ENCODE measurements at places on chromosomes 2 and 18.

- DNase-seq = no peak
Observed at GRCh38 chr2:38658613-38659012, 7.3 kb upstream of the GALM start.

- DNase-seq = no peak
Observed at GRCh38 chr2:149099298-149099697, 60.8 kb downstream of the LYPD6B start.

- no peak for DNase-seq
Observed at GRCh38 chr18:48732767-48733424, 194.1 kb downstream of the CTIF start.

DNA sequence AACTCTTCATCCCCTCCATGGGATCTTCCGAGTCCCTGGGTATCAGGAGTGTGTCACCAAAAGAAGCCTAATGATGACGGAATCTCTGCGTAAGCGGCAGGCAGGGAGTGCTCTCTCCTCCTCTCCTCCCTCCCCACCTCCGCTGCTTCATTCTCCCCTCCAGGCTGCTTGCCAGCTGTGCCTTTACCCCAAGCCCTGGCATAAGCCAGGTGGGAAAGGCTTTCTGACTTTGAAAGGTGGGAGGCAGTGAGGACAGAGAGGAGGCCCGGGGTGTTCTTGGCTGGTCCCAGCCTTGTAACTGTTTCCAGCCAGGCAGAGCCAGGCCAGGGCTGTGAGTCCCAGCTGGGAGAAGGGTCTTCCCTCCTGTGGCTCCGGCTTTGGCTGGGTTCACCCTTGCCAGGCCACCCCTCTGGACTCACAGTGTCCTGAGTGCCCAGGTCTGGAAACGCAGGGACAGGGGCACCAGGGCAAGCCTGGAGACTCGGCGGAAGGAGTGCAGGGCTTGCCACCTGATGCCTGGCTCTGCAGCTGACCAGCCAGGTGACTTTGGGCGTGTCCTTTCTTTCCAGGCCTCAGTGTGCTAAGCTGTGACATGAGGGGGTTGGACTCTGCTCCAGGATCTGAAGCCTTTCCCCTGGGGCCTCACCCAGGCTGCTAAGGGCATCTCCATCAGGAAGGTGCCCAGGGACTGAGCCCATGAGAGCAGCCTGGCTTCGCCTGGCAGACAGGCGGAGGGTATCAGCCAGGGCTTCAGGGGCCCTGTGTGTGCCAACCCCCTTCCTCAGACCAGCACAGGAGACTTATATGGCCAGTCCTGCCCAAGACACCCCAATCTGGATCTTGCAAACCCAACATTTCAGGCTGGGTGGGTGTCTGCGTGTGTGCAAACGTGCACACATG lies 32.7 kb upstream of the HPCAL1 start:
- DNase-seq = no peak

DNA sequence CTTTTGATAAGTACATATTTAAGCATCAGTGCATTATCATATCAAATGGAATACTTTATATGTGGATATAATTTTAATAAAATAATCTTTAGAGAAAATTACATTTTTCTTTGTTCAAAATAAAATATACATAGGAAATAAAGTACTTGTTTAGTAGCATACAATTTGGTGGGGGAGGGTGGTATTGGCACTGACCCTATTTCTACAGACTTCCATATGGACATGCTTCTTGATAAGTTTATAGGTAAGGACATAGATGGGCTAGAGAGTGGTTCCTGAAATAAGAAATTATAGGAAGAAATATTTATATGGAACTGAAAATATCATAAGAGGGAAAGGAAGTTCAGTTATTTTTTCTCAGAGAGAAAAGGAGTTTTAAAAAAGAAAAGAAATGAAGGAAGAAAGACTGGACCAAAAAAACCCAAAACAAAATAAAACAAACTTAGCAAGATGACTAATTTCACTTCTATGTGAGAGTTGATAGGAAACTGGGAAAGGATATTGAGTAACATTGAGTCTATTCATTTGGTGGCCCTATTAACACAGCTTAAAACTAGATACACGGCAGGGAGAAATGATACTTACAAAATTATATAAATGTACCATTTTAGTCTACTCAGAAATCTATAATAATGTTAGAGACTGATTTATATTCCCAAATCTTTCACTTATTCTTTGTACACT lies 505.9 kb downstream of the ERBB4 start:
- no peak for DNase-seq

- DNase-seq = no peak
Observed at GRCh38 chr2:216508229-216508628, 9.6 kb downstream of the RPL37A start.

- no peak for DNase-seq
Observed at GRCh38 chr2:40090044-40090443, 311.0 kb upstream of the THUMPD2 start.

- DNase-seq = no peak
Observed at GRCh38 chr2:166485558-166486178, 8.4 kb downstream of the SCN7A start.

DNA sequence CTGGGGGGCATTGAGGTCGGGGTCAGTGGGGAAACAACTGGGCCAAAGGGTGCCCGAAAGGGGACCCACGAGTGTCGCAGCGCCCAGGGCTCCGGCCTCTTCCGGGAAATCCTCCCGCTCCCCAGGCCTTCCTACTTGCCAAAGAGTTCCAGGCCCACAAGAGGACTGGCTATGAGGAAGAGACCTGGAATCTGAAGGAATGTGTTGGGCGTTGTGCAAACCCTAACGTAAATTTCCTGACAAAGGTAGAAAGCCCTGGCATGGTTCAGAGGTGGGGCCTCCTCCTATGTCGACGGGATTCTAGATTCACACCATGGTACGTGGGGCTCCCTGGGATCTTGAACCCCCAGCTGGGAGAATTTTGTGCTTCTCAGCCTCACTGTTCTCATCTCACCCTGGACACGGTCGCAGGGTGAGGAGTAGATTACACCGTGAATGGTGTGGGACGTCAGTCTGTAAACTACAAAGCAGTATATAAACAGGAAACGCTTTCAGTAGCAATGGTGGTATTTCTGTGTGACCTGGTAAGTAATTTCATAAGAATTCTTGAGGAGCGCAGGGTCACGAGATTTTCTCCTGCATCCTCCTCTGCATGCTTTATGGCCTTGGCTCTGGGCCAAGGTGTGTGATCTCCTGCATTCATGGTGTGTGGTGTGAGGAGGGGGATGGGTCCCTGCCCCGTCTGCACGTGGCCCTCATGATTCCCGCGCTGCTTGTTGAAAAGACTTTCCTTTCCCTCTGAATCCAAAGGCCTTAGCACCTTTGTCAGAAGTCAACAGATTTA lies 868 bp downstream of the HSBP1L1 start:
- DNase-seq = peak; percentile 50

GRCh38 chr18:77099485-77100370 lies 32.9 kb downstream of the MBP start:
- peak; percentile 52 for DNase-seq

DNA sequence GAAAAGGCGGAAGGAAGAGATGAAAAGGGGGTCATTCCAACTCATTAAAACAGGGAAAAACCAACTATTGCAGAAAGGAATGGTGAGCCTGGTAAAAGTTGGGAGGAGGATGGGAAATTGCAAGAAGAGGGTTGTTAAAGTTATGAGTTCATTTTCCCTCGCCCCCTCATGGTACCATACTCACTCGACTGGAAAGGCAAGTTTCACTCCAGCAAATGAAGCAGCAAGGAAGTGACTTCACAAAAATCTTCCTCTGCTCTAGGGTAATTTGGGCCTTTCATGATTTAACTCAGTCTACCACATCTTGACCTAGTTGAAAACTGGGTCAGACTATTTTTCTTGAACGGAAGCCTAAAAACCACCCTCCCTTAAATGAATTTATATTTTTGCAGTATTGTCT lies 22.8 kb upstream of the DAW1 start:
- DNase-seq = no peak

GRCh38 chr2:149562324-149562723 lies 25.3 kb downstream of the MMADHC start:
- DNase-seq = no peak

GRCh38 chr18:34841891-34842290 lies 131.8 kb downstream of the DTNA start:
- no peak for DNase-seq

DNA sequence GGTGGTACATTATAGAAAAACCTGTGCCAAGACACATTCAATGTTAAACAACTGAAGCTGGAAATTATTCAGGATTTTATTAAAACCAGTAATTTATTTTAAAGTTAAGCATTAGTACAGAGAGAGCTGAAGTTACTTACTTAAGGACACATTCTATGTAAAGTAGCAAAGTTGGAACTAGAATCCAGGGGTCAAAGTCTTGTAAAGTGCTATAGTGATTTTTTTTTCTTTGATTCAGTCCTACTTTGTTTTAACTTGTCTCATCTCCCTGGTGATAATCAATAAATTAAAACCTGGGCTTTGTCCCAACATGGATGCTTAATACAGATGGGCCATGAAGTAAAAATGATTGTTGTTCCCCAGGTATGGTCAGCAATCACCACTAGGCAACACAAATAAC lies 1271.8 kb upstream of the CHAC2 start:
- no peak for DNase-seq

DNA sequence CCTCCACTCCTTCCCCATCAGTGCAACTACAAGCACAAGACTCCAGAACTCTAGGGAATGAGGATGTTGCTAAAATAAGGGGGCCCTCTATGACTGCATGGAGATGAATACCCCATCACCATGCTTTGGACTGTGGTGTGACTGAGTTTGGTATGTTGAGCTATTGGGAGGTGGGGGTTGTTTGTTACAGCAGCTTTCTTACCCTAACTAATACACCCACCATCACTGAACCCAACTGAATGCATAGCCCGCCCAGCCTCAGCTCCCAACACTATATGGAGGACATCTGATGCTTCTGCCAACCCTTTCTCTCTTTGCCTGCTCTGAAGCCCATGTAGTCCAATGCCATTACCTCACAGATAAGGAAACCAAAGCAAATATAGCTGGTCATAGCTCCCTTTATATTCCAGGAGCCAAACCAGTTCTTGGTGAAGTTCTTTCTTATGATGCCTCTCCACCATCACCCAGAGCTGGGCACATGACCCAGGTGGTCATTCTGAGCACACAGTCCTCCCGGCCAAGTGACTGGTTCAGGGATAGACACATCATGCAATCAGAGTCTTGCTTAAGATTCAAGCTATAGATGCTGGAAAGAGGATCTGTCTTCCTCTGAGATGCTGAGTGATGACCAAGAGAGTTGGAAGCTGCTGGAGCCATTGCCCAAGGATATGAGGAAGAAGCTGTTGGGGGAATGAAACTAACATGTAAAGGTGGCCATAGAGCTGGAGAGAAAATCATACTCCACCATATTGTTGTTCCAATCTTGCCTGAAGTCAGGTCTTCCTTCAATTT lies 155.6 kb upstream of the HAAO start:
- DNase-seq = no peak

GRCh38 chr2:66346231-66346664 lies 88.7 kb upstream of the MEIS1 start:
- DNase-seq = no peak

DNA sequence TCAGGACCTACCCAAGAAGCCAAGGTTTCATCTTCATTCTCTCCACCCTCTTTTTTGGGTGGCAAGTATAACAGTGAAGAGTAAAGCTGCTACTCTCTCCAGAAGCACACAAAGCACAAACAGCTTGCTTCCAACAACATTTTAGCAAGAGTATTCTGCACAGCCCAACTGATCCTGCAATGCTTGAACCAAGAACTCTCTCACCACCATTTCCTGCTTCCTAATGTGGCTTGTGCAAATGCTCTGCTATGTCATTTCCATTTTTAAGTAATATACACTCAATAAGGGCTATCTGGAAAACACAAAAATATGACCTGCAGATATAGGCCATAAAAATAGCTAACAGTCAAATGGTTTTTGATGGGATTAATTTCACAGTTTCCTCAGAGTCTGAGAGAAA lies 24.1 kb upstream of the IHH start:
- no peak for DNase-seq

- DNase-seq = no peak
Observed at GRCh38 chr2:183998797-183999190, 599.5 kb upstream of the ZNF804A start.

DNA sequence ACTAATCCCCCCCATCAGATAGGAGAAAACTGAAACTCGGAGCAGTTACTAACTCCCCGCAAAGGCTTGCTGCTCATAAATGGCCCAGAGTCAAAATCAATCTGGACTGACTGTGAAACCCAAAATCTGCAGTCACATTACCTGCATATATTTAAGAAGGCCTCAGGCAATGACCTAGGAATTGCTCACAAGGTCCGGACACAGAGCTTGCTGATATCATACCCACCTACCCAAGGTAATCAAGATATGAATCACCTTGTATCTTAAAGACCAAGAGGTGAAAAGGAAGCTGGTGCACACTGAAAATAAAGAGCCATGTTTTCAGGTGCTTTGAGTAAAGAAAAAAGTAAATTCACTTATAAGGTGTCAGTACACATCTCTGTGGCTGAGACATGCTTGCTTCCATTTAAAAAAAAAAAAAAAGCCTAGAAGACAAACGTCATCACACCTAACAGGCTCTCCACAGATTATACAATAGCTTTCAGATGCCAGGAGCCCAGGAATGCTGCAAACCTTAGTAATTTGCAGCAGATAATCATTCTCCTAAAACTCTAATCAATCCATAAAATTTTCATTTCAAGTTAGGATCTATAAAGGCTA lies 195.4 kb downstream of the ZEB2 start:
- peak; percentile 18 for DNase-seq

DNA sequence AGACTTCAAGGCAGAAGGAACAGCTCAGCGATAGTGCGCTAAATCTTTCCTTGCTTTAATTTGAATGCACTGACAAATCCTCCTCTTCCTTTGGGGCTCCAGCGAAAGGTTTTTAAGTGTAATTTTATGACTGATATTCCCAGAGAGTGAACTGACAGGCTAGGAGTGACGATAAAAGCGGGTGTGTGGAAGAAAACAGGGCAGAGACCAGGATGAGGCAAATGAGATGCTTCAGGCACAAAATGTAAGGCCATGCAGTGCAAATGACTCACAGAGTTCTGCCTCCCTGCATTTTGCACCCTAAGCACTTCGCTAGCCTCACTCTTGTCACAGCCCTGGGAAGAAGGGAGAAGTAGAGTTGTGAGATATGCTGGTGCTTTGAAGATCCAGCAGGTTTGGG lies 14.7 kb downstream of the KLHL23 start:
- DNase-seq = no peak

DNA sequence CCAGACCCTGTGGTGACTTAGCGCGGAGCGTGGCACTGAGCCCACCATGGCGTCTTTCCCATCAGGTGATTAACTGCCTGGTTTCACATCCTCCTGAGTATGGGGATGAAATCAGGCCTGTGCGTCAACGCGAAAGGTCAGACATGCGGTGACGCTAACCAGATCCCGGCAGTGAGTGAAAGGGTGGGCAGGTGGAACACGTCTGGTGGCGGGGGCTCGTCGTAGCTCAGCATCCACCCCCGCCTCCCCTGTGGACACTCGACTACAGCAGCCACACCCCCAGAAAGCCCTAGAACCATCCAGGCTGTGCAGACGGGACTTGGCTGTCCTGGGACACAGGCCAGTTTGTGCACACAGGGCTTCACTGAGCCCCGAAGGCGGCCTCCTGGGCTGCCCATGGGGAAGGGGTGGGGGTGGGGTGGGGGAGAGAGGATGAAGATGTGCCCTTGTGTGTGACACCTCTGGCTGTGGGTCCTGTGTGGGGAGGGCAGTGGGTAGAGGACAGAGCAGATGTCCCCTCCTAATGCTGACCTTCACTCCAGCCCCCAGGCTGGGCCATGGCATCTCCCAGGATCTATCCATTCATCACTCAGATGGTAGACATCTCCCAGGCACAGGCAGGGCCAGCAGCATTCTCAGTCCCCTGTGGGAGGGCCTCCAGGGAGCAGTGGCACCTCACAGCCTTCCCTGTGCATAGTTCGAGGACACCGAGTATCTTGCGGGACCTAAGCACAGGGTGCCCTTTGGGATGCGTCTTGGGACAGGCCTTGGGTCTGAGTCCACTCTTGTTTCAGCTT lies 27.5 kb downstream of the RAMP1 start:
- no peak for DNase-seq

GRCh38 chr2:8289111-8289510 lies 392.7 kb upstream of the ID2 start:
- DNase-seq = no peak
